ENCODE measurements at places on chromosomes 12 and 14.

DNA sequence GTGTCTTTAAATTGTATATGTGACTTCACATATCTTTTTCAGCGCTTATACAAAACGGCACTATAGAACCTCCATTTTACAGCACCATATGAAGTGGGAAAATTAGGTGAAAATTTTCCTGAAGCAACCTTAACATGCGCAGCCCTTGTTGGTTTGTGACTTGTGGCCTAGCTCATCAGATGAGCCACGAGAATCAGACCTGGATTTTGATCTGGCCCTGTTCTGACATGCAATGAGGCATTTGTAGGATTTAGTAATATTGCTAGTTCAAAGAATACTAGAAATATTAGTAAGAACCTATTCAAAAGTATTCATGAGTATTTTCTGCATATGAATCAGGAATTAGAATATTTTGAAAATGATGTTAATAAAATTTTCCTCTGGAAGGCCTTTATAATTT, 2.9 kb downstream of the CDKN1B start:
- DNase-seq, result no peak

GRCh38 chr14:88234442-88234841, 88.6 kb downstream of the KCNK10 start:
- no peak for DNase-seq

DNA sequence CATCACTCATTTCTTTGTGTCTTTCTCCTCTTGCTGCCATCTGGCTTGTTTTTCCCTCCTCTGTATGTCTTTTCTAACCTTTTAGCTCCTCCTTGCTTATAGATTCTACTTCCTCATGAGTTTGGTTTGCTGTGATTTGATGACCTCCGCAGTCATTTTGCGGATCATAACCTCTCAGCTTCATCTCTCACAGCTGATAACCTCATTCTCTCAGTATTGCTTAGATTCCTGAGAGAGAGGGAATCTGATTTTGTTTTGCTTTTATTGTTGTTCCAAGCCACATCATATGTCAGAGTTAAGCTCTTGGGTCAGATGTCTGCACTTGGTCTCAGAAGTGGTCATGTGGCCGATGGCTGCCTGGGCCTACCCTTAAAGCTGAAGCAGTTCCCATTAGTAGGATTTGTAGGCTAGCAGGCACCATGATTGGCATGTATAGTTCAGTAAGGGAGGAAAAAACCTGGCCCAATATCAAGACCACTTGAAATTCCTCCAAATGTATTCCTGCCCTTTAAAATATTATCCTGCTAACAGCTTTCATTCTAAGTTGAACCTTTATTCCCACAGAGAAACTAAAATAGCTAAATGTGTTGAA, 13.5 kb downstream of the ZNF664 start:
- DNase-seq, result no peak

DNA sequence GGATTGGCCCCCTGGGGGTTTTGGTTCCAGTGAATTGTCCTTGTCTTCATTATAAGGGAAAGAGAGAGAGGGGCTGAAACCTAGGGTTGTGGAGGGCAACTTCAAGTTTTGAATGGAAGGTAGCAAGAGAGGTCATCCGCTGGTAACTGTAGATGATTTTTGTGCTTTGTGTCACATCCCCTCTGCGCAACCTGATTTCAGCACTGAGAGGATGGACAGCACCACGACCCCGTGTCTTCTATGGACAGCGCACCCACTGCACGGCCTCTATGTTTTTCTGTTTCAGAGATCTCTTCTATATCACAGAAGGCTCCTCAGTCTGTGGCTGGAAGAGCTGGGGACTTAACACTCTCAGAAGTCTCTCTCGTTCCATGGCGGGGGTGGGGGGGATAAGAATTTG, 127.0 kb upstream of the RPH3A start:
- DNase-seq, result no peak

DNA sequence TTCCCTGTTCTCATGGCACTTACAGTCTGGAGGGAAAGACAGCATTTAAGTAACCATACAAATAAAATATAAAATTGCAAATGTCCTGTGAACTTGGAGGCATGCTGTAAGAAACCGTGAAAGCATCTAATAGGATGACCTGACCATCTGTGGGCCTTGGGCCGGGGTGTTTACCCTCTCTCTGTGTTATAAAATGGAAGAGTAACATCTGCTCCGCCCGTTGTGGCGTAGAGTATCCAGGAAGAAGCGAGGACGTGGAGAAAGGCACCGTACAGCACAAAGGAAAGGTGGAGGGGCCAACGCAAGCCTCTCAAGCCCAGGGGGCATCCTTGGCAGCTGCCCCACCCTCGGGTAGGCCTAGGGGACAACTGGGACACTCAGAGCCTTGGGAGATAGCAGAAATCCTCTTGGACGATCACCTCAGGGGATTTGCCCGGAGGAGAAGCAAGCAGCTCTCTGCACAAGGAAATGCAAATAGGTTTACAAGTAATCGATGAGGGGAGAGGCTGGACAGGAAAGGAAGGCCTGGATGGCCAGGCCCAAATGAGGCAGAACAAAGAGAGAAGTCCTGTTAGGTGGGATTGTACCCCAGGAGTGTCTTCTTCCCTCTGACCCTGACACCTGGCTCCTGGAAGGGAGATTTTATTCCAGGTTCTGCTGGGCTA, 26.2 kb downstream of the VSX2 start:
- no peak for DNase-seq

GRCh38 chr12:39145175-39145999, 240.0 kb upstream of the CPNE8 start:
- DNase-seq, result peak; percentile 57

GRCh38 chr12:31362759-31363415, 36.9 kb upstream of the SINHCAF start:
- DNase-seq, result peak; percentile 7

DNA sequence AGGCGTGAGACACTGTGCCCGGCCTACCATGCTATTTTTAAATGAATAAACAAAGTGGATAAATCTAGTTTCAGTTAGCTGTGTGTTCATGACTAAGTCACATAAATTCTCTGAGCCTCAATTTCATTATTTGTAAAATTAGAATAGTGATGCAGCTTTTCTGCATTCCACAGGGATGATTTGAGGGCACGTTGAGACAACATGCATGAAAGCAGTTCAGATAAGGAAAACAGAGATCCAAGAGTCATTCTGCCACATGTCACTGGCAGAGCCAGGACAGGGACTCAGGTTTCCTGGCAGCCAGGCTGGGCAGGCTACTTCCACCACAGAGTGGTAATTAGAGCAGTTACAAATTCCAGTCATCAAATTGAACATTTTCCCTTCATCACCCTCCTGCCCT, 2.9 kb upstream of the PPP4R4 start:
- DNase-seq, result no peak

GRCh38 chr12:52334185-52334584, 13.0 kb upstream of the KRT83 start:
- no peak for DNase-seq

GRCh38 chr12:67501362-67501761, 147.2 kb upstream of the DYRK2 start:
- no peak for DNase-seq

DNA sequence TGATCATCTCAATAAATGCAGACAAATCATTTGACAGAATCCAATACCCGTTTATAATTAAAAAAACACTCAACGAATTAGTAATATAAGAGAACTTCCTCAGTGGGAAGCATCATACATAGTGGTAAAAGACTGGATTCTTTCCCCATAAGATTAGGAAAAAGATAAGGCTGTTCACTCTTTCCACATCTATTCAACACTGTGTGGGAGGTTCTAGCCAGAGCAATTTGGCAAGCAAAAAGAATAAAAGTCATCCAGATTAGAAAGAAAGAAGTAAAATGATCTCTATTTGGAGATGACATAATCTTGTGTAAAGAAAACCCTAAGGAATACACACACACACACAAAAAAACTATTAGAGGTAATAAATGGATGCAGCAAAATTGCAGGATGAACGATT, 38.4 kb downstream of the YEATS4 start:
- no peak for DNase-seq

- no peak for DNase-seq
Observed at GRCh38 chr12:132566516-132567131, 43.8 kb downstream of the LRCOL1 start.

DNA sequence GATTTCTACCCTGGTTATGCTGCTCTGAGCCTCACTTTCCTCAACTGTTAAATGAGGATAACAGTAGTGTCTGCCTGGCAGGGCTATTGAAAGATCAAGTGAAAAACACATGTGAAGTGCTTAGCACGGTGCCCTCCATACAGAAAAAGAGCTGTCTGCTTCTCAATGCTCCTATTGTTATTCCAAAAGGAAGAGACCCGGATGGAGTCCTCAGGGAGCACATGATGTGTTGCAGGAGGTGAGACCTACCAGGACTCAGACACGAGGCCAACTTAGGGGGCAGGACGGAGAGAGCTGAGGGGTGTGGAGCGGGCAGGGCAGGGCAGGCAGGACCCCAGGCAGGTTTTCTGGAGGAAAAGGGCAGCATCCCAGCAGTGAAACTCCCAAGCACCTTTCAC, 8.9 kb downstream of the FAIM2 start:
- DNase-seq, result no peak

- DNase-seq, result no peak
Observed at GRCh38 chr14:54647378-54647777, 80.5 kb downstream of the SAMD4A start.

DNA sequence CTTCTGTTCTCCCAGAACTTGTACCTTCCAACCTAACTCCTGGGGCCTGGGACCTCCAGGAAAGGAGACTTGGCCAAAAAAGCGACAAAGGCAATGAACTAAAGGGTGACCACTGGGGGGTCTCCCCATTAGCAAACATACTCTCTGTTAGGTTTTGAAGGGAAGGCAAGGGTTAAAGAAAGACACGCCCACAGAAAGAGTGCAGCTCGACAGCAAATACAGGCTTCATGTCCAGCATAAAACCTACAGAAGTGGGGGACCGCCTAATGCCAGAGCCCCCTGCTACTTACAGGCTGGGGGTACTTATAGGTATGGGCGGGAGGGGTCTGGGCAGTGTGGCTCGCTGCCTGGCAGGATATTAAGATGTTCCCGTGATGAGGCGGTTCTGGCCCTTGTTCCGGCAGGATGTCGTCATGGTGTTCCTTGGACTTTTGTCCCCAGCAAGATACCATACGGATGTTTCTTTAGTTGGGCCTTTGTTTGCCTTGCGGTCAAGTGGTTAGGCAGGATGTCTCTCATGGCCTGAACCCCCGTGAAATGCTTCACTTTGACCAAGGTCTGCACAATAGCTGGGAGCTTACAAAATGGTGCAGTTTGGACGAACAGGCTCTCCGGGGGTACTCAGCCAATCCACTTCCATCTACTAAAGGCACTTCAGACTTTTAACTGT, 53.4 kb downstream of the PRMT8 start:
- no peak for DNase-seq

DNA sequence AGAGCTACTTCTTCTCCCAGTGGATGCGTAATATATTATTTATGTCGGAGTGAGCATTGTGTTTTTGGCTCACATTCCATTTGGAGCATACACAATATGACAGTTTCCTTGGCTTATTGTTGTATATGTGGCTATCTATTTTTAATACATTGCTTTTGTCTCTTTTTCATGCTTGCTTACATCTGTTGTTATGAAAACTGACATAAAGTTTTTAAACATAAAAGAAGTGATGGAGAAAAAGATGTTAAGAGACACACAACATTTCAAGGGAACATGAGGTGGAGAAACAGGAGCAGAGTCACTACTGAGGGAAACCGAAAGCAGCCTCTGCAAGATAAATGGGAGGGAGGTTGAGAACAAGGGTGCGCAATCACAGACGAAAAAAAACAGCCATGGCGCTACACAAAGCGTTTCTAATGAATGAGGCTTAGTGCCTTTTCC, 228.4 kb upstream of the NPAS3 start:
- no peak for DNase-seq

DNA sequence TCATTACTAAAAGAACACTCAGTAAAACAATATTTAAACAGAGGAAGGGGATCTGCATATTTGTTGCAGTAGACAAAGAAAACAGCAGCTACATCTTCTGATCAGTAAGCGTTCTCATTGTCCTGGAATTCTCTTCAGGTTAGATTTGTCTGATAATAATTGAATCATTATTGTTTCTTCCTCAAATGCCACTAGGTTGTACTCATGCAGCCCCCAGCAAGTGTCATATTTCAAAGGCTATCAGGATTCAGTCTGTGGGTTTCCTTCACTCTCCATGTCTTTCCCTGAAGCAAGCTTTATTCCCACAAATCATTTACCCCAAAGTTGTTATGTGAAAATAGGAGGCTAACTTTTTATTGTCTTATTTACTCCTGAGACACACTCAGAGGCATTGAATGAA, 14.7 kb downstream of the PIK3C2G start:
- DNase-seq, result no peak

- no peak for DNase-seq
Observed at GRCh38 chr12:81896771-81897170, 137.6 kb upstream of the PPFIA2 start.

- no peak for DNase-seq
Observed at GRCh38 chr12:23217158-23217557, 592.2 kb downstream of the ETNK1 start.

DNA sequence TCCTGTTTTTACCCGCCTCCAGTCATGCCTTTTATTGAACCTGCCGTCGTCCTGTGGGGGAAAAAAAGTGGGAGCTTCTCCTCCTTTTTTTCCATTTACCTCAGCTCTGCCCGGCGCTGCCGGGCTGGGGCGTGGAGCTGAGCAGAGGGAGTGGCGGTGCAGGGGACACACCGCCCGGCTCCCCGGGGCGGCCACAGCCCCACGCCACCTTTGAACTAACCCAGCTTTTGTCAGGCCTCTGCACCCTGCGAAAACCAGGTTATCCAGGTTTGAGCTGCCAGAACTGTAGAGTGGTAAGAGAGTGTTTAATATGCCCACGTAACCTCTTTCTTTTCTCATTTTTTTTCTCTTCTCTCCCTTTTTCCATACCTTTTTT, 161.0 kb upstream of the FKBP4 start:
- no peak for DNase-seq

- no peak for DNase-seq
Observed at GRCh38 chr12:68899251-68899771, 33.7 kb downstream of the CPM start.

DNA sequence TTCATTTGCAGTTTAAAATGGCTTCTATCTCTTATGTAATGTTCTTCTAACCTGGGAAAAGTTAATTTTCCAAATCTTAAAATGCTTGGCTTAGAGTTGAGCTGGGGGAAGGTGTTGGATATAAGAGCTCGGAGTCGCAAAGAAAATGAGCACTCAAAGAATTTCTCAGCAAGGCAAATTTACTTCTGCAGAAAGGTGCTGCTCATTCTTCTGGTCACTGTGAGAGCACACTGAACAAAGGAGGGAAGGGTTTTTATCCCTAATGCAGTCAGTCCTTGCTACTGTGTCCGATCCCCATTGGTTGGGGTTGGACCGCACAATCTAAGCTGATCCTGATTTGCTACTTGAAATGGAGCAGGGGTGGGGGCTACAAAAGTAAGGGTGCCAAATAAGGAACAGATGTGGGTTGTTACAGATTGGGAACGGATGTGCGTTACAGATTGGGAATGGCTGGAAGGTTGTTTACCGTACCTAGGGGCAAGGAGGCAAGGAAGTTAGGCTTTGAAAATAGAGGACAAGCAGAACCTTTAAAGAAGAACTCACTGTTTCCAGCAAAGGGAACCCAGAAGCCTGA, 19.4 kb downstream of the TXNRD1 start:
- no peak for DNase-seq

All from activated CD4-positive, alpha-beta T cell treated with anti-CD3 and anti-CD28 coated beads, Interleukin-2, Interleukin-4, amounts not matched to agents 100 ng/mL and 50 ng/mL, durations not matched to agents 16 hours and 8 hours (primary cell).